Right renal cortex interstitium (tissue), 3 donors: ENCODE measurements at places on chromosomes 3 and 15. TPM values are rescaled to one million over a fixed set of nuclear protein-coding genes. Genes with fewer than 3 reads are reported as not detected.

DNA sequence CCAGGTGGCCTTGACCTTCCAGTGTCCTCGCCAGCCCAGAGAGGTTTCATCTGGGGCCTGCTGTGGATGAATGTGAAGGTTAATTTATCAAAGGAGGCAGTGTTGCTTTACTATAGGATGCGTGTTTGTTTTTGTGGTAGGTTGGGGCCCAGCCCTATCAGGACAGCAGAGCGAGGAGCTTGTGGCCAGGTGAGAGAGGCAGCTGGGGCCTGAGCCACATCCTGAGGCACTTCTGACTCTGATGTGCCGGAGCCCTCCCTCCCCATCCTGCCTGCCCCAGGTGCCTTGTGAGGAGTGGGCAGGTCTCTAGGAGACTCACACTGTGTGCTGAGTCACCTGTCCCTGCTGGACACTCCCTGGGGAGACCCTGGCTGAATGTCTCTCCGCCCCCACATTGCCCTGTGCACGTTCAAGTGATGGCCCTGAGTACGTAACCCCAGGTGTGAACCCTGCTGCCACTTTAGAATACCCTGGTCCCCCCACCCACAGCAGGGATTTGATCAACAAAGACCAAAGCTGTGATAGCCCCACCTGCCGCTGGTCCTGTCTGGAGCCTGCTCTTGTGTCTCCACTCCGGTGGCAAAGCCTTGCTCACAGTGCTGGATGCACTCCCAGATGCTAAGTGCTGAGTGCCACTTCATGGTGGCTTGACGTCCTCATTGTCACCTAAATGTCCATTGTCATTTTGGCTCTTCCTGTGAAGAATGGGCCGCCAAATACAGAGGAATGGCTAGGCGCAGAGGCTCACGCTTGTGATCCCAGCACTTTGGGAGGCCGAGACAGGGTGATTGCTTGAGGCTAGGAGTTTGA, 16.0 kb downstream of the FBLN2 start:
- DNase-seq, result no peak

GRCh38 chr3:69658514-69659140, 80.6 kb upstream of the MITF start:
- no peak for DNase-seq

GRCh38 chr3:71548705-71549384, 34.7 kb downstream of the FOXP1 start:
- DNase-seq, result no peak

- no peak for DNase-seq
These were observed 252.0 kb downstream of the UBE2E2 start for GRCh38 chr3:23455084-23455483.

DNA sequence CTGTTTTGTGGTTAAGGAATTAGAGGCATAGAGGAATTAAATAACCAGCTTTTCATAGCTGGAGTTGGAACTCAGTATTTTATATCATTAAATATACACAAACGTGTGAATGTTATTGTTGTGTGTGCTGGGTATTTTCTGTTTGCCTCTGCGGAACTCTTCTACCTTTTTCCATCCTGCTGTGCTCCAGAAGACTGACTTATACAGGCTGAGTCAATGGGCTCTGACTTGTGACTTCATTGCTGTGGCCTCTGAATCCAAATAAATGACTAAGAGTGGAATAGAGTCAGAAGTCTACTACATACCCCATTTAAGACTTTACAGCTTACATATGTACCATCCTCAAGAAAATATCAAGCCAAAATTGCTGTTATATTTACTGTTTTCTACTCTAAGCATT, 17.6 kb downstream of the ARIH1 start:
- no peak for DNase-seq

DNA sequence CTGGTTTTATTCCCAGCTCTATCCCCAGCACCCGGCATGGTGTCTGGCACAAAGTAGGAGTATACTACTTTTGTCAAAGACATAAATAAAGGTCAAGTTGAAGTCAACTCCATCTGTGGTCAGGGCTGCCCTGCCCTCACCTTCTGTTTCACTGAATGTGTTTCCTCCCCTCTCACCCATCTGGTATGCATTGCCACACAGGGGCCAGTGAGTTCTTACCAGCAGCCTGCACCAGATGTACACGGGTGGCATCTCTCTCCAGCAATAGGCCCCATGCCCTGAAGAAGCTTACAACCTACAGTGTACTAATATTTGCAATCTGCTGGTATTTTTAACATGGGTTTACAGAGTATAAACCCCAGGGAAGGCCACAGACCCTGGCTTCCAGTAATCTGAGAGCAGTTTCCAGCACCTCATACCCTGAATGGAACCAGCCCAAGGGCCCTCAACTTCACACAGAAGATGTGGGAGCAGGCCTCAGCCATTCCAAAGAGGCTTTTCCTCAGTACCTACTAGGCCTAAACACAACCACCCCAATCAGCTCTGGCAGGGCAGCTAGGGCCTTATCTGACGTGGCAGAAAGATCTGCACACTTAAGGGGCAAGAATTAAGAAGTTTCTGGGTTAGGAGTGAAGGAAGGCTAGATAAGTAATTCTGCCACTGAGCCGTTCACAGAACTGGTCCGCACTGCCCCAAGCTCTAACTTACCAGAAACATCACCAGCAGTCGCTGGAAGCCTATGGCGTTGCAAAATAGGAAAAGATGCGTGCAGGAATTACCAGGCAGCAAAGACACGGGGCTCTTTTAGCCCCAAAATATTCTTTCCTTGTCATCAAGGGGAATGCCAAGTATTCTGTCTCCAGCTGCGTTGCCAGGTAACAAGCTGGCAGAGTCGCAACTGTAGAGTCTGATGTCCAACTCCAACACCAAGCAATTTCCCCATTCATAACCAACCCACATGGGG, 2.1 kb downstream of the IDH2 start:
- DNase-seq, result no peak

DNA sequence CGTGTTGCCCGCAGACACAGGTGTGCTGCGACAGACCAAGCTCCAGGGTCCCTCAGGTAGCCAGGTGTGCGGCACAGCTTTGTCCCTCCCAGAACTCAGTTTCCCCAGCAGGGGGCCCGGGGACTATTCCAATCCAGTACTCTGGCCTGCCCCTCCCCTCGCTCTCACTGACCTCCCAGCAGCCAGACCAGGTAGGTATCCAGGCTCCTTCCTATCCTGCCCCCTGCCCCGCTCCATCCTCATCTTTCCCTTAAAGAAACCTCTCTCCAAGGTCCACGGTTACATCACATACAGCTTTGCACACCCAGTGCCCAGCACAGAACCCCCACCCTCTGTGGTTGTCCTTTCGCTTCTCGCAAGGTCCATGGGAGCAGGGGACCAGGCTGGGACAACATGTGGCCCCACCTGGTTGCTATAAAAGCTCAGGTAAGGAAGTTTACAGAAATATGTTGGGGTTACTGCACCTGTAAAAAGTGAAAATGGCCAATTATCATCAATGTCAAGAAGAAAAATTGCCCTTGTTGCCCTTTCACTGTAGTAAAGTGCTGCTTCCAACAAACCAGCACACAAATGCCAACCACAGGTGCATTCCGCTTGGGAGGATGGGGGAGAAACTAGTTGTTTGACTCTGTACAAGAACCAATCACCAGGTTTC, 7.3 kb upstream of the CYP11A1 start:
- no peak for DNase-seq

DNA sequence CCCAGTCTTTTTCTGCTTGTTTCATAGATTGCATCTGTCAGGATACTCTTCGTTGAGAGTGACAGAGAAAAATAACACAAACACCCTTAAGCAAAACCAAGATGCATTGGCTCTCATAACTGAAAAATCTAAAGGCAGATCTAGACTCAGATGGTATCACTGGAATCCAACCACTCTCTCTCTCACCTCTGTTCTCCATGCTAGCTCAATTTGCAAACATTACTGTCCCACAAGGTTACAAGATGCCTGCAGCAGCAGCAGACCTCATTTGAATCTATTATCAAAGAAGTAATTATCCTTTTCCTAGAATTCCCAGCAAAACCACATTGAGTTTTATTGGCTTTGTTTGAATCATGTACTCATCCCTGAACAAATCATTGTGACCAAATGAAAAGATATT, 19.1 kb upstream of the PCOLCE2 start:
- DNase-seq, result no peak

DNA sequence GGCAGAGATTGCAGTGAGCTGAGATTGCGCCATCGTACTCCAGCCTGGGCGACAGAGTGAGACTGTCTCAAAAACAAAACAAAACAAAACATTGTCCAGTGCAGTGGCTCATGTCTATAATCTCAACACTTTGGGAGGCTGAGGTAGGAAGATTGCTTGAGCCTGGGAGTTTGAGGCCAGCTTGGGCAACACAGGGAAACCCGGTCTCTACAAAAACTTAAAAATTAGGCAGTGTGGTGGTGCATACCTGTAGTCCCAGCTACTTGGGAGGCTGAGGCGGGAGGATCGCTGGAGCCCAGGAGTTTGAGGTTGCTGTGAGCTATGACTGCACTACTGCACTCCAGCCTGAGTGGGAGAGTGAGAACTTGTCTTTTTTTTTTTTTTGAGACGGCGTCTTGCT, 27.2 kb upstream of the MOBP start:
- DNase-seq, result no peak

DNA sequence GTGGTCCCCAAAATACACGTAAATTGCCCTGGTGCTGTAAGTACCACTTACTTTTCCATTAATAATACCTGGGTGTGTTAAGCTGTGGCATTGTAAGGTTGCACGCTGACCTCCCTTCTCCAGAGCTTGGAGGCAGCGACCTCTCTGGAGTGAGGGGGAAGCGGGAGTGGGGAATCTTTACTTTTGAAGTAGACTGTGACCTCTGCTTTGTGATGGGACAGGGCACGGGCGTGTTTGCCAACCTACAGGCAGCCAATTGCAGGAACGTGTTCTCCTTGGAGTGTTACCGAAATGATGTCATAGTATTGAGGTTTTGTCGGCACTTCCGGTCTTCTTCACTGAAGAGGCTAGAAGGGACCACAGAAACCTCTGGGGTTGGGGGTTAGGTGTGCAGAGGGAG, 227.3 kb upstream of the C2CD4B start:
- DNase-seq, result no peak

DNA sequence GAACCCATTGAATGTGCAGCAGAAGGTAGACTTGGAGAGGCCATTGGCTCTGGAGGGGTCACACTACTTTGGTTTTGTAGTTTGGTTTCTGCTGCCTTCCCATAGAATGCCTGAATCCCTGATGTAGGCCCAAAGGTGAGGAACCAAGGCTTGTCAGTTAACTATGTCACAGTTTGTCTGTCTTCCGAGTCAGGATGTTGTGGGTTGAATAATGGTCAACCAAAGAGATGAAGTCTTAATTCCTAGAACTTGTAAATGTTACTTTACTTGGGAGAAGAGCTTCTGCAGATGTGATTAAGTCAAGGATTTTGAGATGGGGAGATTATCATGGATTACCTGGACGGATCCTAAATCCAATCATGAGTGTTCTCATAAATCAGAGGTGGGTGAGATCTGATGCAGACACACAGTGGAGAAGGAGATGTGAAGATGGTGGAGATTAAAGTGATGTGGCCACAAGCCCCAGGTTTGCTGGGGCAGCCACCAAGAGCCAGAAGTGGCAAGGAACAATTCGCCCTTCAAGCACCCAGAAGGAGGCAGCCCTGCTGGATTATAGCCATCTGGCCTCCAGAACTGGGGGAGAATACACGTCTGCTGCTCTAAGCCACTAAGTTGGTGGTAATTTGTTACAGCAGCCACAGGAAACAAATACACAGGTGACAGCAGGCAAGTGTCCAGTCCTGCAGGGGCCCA, 2.3 kb upstream of the CCR8 start:
- no peak for DNase-seq

GRCh38 chr15:77180270-77180669, 109.4 kb upstream of the TSPAN3 start:
- no peak for DNase-seq

Gene ARL14
- polyA plus RNA-seq, result not detected

GRCh38 chr3:43309372-43310305, 23.3 kb downstream of the SNRK start:
- no peak for DNase-seq

DNA sequence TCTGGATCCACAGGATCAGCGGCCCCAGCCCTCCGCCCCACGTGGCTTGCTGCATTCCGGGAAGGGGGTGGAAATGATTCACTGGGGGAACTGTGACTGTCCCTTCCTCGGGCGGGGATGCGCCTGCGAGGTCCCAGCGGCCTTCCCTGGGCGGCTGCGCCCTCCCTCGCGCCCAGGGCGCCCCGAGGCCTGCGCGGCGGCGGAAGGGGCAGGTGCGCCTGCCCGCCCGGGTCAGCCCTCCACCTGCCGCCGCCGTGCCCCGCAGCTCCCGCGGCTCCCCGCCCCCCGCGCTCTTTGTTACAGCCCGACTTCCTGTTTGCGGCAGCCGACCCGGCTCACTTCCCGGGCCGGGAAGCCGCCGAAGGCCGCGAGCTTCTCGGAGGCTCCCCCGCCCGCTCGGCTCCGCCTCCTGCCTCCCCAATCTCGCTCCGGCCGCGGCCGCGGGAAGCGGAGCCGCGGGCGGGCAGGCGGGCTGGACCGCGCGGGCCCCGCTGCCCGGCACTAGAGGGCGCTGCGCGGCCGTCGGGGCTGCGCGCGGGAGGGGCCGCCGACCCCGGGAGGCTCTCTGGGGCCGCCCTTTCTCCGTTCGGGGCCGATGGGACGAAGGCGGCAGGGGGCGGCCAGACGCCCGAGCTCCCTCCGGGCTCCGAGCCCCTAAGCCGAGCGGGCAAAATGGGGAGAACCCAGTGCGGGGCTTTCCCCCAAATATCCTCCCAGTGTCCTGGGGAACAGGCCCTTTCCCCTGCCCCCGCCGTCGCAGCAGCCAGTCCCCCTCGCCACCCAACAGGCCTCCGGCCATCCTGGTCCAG, 11.5 kb upstream of the CHAC1 start:
- no peak for DNase-seq

- DNase-seq, result no peak
These were observed 412.9 kb downstream of the VGLL3 start for GRCh38 chr3:86578071-86578470.

DNA sequence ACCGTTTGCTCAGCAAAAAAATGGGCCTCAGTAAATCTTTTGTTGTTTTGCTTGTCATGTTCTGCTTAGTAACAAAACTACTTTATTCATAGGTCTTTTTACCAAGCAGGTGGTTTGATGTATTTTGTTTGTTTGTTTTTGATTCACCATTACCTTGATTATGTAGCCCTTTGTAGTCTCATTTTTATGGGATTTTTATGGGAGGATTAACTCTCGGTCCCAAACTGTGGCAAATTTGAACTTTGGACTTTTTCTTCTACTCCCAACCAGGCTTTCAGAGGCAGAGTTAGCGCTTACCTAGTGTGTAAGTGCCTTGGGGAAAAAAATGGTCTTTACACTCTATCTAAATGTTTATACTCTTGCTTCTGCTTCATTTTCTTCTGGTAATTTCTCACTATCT, 276.7 kb upstream of the POU1F1 start:
- DNase-seq, result no peak

- DNase-seq, result no peak
These were observed 12.0 kb downstream of the RAB6B start for GRCh38 chr3:133883641-133884040.

GRCh38 chr15:78316283-78317083, 17.1 kb upstream of the SKIC8 start:
- no peak for DNase-seq

Gene ECE2
- polyA plus RNA-seq, result 0.10 TPM
